ENCODE measurements at places on chromosomes 1 and 21. TPM values are rescaled to one million over a fixed set of nuclear protein-coding genes. Genes with fewer than 3 reads are reported as not detected.
A peak's percentile ranks its signal among the peaks of the same experiment; 100 is the strongest.

DNA sequence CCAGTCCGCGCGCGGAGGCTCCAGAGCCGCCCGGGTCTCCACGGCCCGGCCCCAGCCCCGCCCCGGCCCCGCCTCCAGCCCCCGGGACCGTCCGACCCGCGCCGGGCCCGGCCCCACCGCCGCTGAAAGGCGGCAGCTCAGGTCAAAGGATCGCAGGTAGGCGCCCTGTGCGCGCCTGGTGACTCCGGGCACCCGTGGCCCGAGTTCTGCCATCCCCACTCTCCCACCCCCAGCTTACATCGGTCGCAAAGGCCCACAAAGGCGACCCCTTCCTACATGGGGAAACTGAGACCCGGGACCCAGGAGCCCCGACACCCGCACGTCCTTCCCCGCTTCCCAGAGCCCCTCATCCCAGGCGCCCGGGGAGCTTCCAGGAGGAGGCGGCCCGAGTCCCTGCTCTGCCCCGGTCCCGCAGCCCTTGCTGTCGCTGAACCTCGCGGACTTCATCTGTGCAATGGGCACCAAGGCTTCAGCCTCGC, at the start of gene TMEM200B:
TMEM200B (minus strand) TSS at position 17 of the 479 bp plus-strand sequence. CDS start 2,075 bp downstream, outside the sequence.
- DNase-seq = no peak

DNA sequence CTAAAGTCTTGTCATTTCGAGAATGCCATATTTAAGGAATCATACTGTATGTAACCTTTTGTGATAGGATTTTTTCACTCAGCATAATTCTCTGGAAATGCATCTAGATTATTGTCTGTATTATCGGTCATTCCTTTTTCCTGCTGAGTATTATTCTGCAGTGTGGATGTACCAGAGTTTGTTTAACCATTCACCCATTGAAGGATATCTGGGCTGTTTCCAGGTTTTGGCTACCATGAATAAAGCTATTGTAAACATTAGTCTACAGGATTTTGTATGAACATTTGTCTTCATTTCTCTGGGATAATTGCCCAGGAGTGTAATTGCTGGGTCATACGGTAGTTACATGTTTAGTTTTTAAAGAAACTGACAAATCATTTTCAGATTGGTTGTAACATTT, 61.8 kb downstream of the ATP1A1 start:
- DNase-seq = no peak

Gene NPHS2
- not detected for total RNA-seq

Gene HLX
- total RNA-seq = 18.5 TPM

GRCh38 chr1:200866521-200866920, 6.3 kb upstream of the GPR25 start:
- no peak for DNase-seq

GRCh38 chr21:45404730-45405270, at the start of gene COL18A1:
COL18A1 (plus strand) TSS chr21:45405165; CDS start chr21:45405231, 66 bp downstream.
- peak; percentile 64 for DNase-seq

DNA sequence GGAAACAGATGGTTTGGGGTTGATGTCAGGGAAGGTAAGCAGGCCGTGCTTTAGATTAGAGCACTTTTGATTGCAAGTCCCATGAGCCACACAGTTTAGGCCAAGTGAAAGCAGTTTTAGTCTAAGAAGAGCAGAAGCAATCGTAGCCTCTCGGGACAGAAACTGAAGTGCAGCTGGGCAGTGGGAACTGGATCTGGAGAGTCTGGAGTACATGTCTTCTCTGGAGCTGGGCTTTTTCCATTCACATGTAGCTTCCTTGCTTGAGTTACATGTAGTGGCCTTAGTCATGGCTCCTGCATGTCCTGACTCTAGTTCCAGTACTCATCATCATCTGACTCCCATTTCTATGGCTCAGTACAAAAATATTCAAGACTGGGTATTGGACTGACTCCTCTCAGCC, 16.7 kb downstream of the CAMTA1 start:
- no peak for DNase-seq

- DNase-seq = no peak
Measured at GRCh38 chr1:59133997-59134396, 162.9 kb upstream of the FGGY start.

- no peak for DNase-seq
Measured at GRCh38 chr1:25575191-25575590, 31.8 kb downstream of the LDLRAP1 start.

Gene OR2T29
- not detected for total RNA-seq

DNA sequence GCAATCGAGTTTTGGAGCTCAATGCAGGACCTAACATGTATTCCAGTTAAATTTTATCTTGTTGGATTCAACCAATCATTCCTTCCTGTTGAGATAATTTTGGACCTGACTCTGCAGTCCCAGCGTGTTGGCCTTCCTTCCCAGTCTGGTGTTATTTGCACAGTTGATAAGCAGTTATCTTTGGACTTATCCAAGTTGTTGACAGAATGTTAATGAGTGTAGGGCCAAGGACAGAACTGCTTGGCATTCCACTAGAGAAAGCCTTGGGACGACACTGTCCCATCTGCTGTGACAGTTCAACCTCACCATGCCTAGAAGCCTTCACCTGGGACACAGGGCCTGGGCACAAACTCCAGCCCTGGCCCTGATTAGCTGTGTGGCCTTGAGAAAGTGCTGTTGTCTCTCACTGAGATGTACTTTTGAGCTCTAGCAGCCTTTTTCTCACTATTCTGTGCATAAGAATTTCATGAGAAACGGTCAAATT, 104.1 kb upstream of the SLC25A33 start:
- DNase-seq = no peak

GRCh38 chr1:25232866-25233784, 823 bp upstream of the SYF2 start:
- peak; percentile 91 for DNase-seq

Gene NBPF3
- total RNA-seq = 9.5 TPM

GRCh38 chr1:156549390-156549789, 23.0 kb downstream of the IQGAP3 start:
- no peak for DNase-seq
